ENCODE measurements at places on chromosomes 13 and 19.

DNA sequence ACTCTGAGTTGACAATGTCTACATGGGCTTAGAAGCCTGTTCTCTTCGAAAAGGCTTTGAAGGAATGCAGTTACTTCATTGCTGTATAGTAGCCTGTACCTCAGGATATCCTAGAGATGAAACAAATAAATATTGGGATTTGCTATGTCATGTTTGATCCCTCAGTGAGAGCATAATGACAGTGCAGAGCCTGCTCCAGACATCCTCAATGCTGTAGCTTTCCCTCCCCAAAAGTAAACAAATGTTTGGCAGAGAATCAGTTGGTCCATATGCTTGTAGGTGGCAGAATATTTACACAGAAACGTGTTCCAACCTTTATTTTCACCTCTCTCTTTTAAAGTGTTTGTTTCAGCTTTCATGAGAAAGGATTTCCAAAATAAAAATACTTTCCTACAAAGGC lies 515.3 kb upstream of the SGCG start:
- no peak for ATAC-seq

GRCh38 chr13:93843082-93843481 lies 616.5 kb downstream of the GPC6 start:
- ATAC-seq = no peak

DNA sequence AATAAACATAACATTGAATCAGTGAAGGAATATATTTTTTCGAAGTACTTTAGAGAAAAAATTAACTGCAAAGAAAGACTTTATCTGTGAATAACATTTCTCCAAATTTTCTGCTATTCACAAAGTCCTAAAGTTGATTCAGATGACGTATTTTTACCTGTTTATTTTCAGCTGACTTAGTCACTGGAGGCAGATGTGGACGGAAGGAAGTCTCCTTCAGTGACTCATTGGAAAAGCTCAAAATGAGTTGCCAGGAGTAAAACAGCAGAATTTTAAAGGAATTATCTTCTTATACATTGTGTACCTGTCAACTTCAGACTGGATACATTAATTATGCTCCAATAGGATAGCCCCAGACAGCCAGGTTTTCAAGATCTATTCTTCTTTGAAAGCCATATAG lies 679.3 kb upstream of the GPC6 start:
- ATAC-seq = no peak

GRCh38 chr19:58562122-58563033 lies 4.0 kb upstream of the UBE2M start:
- no peak for ATAC-seq

- ATAC-seq = no peak
Measured at GRCh38 chr13:76751278-76751677, 134.9 kb downstream of the KCTD12 start.

DNA sequence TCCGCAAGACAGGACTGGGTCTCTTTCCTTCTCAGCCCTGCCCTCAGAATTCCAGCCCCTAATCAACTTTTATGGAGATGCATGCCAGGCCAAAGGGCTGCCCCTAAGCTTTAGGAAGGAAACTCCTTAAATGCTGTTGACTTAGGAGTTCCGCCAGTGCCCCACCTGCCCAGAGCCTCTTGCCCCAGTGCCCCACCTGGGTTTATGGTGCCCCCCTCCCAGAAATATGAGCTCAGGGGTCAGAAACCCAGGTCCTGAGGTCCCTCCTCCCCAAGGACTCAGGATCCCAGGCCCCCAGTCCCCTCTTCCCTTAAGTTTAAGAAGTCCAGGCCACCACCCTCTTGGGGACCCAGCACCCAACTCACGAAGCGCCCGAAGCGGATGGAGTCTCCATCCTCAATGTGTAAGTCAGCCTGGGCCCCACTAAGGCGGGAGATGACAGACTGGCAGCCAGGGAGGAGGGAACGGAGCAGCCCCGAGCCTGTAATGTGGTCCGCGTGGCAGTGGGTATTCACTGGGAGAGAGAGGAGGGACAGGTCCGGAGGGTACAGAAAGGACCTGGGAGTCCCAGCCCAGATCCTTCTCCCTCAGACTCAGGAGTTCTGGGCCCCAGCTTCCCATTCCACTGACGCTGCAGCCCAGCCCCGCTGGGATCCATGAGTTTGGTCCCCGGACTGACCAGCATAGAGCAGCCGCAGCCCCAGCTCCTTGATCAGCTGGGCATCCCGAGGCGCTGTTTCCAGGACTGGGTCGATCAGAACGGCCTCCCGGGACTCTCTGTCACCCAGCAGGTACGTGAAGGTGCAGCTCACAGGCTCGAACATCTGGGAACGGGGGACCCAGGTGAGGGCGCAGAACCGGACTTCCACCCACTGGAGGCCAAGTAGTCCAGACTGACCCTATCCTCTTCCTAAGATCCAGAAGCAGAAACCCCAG lies 897 bp downstream of the ETHE1 start:
- ATAC-seq = peak; percentile 67

DNA sequence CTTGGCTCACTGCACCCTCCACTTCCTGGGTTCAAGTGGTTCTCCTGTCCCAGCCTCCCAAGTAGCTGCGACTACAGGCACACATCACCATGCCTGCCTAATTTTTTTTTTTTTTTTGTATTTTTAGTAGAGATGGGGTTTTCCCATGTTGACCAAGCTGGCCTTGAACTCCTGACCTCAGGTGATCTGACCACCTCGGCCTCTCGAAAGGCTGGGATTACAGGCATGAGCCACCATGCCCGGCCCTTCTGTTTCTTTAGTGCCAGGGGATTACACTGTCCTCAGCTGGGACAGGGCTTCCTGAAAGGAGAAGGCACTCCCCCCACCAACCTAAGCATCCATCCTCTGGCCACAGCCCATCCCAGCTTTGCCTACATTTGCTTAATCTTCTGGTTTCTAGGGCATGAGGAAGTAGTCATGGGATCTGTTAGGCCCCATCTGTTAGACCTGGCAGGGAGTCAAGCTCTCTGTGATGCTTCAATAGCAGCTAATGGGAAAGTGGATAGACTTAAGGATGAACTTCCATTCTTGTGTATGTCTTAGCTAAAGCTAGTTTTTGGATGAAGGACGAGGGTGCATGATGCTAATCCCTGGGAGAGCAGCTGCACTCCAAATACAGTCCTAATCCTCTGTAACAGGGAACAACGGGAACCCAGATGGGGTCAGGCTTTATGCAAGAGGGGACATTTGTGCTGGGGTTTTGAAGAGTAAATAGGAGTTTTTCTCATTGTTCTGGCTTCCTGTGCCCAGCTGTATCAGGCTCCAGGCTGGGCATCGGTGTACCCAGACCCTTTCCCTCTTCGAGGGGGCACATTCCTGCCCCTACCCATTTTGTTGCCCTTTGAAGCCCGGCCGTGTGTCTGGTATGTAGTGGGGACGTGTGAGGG lies 2.6 kb downstream of the VAV1 start:
- no peak for ATAC-seq

GRCh38 chr19:47157431-47158321 lies 27.0 kb downstream of the SAE1 start:
- peak; percentile 69 for ATAC-seq

DNA sequence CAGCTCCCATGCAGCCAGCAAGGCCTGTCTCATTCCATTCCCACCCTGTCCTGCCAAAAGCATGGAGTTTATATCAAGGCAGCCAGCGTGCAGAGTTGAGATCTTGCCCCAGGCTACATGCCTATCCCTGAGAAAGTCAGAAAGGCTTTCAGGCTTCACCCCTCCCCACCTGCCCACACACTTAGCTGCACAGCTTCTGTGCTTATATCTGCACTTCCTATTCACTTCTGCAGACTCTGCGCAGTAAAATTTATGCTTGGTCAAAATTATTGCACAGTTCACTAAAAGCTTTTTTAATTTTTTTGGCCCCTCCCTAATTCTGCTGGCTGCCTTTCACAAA lies 12.5 kb upstream of the ZNF675 start:
- ATAC-seq = no peak

DNA sequence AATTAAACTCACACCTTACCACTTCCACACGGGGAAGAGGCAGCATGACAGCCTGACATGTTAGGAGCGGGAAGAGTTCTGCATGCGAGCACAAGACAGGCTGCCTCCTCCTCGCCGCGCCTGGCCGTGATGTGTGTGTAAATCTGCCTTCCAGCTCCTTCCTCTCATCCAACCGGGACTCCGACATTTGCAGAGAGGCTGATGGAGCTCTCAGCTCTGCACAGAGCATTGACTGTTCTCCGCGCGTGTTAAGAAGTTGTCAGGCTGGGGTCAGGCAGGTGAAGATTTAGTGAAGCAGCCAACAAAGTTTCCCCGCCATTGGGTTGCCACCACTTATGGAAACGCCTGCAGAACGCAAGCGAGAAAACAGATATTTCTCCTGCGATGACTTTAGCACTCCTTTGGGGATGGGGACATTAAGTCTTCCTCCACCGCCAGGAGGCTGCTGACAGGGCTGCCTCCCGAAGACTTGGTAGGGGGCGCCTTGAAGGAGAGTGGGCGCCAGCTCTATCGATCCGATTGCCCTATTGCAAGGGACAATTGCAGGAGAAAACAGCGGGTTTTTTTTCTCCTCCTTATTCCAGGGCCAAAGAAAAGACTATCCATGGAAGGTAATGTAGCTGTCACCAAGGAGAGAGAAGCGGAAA lies 213.9 kb upstream of the TSHZ3 start:
- ATAC-seq = no peak

DNA sequence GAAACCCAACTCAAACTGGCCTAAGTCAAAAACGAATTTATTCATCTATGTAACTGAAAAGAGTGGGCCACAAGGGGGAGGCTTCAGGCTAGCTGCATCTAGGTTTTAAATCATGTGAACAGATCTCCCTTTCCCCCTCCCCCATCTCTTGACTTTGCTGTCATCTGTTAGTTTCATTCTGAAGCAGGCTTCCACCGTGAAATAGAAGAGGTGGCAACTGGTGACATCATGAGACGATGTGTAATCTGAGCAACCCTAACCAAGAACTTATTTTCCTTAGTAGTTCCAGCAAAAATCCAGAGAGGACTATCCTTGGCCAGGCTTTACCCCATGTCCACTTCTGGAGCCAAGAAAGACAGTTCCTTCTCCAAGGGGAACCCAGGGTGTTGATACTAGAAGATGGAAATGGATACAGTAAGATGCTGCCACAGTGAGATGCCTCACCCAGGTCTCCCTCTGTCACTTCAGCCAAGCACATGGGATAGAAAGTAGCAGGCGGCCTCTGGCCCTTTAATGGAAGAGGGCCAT lies 9.4 kb downstream of the SAMD4B start:
- no peak for ATAC-seq

DNA sequence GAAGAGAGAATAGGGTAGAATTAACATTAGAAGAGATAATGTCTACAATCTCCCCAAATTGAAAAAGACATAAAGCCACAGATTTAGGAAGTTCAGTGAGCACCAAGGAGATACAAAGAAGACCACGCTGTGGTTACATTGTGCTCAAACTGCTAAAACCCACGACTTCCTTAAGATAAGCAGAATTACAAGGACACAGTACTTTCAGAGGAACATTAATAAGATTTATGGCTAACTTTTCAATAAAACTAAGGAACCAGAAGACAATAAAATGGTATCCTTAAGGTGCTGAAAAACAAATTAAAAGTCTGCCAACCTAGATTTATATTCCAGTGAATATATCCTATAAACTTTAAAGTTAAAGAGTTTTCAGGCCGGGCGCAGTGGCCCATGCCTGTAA lies 7.4 kb upstream of the IL17D start:
- no peak for ATAC-seq

GRCh38 chr19:1752757-1753728 lies at the start of gene ONECUT3:
TSS of gene ONECUT3 (plus strand) at chr19:1753506. CDS start at chr19:1753663, 157 bp downstream.
- ATAC-seq = no peak

DNA sequence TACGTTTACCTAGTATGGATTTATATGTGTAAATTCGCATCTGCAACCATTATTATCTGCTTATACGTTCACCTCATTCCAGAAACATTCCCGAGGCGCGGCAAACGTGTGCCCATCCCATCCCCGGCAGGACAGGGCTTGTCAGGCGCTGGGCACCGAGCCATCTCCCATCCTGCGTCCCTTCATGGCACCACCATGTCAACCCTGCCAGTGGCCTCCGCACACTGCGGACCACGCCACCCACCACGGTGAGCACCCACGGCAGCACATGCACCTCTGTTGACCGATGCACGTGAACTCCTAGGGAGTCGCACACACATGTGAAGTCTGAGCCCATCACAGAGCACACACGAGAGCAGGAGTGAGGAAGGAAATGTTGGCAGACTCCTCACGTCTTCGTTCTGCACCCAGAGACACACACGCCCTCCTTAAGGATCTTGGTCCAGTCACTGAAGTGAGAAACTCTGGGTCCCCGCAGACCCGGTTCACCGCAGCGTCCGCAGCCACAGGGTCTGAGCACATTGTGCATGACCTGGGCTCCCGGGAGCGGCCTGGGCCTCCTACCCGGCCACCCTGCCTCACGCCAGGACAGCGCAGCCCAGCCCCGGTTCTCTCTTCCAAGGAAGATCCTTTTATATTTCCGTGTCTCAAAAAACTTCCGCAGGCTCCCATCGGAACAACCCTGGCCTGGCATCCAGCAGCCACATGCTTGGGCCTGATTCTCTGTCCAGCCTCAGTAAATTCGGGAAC lies 68.4 kb upstream of the C13orf46 start:
- ATAC-seq = no peak

DNA sequence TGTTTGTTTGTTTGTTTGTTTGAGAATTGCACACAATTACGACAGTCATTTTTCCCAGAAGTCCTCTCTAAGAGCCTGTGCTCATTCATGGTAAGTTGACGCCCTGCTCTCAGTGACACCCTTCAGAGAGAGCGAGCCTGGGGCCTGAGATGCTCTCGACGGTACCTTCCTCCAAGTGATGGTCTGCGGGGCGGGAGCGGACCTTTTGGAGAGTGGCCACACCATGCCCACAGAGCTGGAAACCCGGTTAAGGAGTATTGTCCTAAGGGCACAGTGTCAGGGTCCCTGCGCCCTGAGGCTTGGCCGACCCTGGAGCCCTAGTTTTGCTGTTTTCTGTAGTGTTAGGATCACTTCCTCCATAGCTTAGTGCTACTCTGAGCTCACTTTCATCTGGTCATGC lies 3.6 kb downstream of the POP4 start:
- no peak for ATAC-seq

DNA sequence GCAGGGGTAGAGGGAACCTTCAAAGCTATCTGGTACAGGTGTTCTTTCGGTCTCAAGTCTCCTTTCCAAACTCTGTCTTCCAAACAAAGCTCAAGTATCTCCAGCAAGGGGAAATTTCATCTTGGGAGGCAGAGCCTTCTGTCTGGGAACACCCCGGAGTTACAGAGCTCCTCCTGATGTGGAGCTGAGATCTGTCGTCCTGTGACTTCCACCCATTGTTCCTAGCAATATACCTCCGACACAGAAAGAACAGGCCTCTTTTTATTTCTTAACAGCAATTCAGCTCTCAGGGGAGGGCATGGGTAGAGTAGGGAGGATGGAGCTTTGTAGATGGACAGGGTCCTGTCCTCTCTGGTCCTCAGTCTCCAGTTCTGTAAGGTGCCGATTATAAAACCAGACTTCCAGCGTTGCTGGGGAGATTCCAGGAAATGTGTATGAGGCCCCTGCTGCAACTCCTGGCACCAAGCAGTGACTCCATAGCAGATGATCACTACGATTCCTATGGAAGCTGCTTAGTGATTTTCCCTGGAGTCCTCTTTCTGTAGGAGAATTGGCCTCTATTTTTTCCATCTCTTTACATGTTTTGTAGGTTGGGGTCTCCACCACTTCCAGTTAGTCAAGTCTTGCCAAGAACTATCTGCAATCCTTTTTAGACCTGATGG lies 56.0 kb upstream of the ARGLU1 start:
- no peak for ATAC-seq

All from SK-N-SH treated with all-trans-retinoic acid at 6 μM for 48 hours (cell line).